ENCODE measurements at places on chromosomes 1 and 21.

GRCh38 chr1:68745451-68745850 lies 248.6 kb upstream of the DEPDC1 start:
- DNase-seq: no peak

GRCh38 chr1:232422898-232423297 lies 207.0 kb downstream of the SIPA1L2 start:
- DNase-seq: no peak

DNA sequence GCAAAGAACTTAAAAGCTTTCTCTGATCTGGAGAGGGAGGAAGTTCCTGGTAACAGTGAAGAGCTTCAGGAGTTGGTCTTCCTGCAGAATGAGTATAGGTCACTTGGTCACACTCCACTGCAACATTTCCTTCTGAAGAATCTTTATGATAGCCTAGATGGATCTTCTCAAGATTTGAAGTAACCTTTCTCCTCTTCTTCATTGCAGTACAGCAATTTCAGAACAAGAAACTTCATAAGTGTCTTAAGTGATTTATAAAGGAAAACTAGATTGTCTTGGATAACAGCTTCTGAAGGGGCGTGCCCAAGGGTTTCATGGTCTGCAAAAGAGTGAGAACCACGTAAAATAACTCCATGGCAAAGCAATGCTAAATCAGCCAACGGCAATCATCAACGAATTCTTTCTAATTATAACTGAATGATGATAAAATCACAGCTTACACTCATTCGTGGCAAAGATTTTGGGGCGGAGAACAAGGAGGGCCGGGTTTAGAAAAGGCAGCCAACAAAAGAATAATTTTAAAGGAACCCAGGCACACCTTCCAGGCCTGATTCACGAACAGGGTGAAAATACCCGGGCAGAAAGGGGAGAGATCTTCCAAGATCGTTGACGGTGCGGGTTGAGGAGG lies 53.9 kb upstream of the ASPM start:
- DNase-seq: no peak

DNA sequence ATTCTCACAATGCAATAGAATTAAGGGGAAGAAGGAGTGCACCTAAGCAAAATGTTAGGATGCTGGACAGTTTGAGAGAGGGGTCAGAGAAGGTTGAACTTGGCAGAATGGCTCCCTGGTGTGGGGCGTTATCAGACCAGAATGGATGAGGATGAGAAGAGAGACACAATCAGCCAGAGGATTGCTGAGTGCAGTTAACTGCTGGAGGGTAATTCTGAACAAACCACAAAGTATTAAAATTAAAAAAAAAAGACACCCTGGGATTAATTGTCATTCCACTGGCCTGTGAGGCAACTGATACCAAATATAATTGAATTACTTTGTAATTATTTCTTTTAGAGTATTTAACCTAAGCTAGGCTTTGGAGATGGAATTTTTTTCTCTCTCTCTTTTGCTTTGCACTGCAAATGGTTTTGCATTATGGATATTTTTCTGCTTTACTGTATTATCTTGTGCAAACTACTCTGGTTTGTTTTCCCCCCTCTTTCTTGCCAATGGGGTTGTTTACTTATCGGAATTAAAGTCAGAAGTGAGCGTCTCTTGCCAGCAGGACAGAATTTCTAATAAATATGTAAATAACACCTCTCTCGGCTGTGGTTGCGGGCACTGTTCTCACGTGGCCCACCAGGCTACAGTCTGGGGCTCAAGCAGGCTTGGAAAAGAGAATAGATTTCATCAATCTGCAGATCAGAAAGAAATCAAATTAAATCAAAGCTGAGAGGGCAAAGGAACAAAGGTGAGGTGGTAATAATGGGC lies 572.9 kb upstream of the CAMK1G start:
- no peak for DNase-seq

Data from SW 1271 (cell line).